ENCODE measurements at places on chromosomes 12 and 14.

GRCh38 chr12:84502180-84502860 is 410.3 kb downstream of the SLC6A15 start:
- no peak for DNase-seq

DNA sequence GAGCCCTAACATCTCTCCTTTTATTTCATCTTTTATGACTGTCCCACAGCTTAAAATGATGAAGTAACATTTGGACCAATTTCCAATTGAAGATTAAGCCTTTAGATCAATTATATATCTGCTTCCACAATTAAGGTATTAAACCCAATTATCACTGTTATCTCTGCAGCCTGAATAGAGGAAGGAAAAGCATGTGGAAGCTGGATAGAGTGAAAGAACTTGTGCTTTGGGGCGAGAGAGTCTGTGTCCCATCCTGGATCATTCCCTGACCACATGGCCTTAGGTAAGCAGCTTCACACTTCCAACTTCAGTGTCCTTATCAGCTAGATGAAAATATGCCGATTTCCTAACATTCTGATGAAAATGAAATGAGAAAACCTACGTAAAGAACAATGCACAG is 61.4 kb upstream of the TSPAN8 start:
- no peak for DNase-seq

GRCh38 chr14:102917469-102918211 is 4.8 kb upstream of the AMN start:
- peak; percentile 22 for DNase-seq

DNA sequence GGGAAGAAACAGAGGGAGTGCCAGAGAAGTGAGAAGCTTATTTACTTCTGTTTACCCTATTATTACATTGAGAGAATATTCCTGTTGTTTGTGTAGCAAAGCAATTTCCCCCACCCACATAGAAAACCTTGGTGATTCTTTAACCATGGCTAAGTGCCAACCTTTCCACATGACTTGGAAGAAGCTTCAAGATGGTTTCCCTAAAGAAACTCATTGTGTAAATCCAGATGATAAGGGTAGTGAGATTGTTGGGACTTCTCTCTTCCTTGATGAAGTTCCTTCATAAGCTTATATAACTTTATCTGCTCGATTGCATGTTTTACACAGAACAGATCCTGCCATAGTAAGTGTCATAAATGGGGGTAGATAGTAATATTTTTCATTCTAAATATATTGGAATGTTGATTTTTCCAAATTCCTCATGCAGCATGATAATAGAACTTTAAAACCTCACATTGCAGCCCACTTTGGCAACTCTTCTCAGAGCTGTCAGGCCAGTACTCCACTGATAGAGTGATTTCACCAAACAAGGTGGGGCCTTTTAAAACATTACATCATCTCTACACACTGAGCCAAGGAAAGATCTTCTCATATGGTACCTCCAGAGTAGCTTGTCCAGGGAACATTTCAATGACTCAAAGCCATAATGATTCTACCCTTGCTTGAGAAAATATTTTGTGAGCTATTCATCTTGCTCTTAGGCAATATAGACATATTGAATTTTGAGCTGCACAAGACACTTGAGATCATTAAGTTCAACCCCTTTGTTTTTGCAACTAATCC is 47.8 kb upstream of the KIF21A start:
- DNase-seq: no peak

- DNase-seq: no peak
These were observed 118.4 kb downstream of the SUDS3 start for GRCh38 chr12:118494776-118495175.

GRCh38 chr12:27572486-27573255 is 48.7 kb downstream of the PPFIBP1 start:
- DNase-seq: no peak

DNA sequence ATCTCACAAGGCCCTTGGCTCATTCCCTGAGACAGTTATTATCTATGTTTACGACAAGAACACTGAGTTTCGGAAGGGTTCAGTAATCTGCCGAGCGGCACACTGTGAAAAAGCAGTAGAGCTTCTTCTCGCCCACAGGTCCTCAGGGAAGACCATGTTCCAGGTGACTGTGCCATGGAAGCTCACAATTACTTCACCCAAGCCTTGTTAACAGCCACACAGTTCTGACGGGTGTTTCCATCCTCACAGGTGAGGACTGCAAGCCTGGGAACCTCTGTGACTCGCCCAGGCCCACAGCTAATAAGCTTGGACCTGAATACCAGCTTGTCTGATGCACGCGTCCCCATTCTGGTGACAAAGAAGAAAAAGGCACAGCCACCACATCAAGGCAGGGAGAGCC is 15.4 kb downstream of the SETD3 start:
- DNase-seq: no peak

Data from KG1 (cell line).